Naive thymus-derived CD4-positive, alpha-beta T cell (primary cell): ENCODE measurements at places on chromosomes 7 and 10.

DNA sequence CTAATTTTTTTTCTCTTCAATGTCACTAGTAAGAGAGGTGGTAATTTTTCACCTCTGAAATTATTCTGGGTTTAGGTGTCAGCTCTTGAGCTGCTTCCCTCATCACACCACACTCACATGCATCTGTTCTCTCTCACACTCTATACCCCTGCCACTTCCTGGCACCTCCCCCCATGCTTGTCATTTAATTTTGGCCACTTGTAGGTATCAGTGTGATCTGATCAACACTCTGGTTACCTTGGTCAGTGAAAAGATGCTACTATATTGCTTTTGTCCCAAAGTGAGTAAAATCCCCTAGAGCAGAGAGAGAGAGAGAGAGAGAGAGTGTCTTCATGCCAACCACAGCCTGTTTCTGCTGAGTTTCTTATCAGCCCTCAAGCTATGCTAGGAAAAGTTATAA, 42.5 kb downstream of the STK17A start:
- H3K27ac ChIP-seq: peak overlapping the region; percentile 63
- H3K27me3 ChIP-seq: no peaks in the 10 kb centered on the region
- H3K4me1 ChIP-seq: peaks cover 76% of the 10 kb centered on the region
- H3K4me3 ChIP-seq: no peak overlapping the region

DNA sequence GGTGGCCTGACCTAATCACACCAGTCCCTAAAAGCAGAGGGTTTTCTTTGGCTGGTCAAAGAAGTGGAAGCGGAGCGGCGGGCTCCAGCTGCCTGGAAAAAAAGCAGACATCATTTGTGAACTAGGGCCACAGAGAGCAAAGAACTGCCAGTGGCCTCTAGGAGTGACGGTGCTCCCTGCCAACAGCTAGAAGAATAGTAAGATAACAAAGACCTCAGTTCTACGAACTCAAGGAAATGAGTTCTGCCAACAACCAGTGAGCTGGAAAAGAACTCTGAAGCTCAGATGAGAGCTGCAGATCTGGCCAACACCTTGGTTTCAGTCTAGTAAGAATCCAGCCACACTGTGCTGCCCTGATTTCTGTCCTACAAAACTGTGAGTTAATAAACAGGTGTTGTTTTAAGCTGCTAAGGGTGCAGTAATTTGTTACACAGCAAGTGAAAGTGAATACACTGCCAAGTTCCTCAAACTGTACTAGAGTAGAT, 178.0 kb downstream of the SRPK2 start:
- H3K36me3 ChIP-seq: no peaks in the 10 kb centered on the region
- H3K27ac ChIP-seq: peak overlapping the region; percentile 30
- H3K4me1 ChIP-seq: no peaks in the 10 kb centered on the region
- DNase-seq: no peak
- no peak overlapping the region for H3K4me3 ChIP-seq

DNA sequence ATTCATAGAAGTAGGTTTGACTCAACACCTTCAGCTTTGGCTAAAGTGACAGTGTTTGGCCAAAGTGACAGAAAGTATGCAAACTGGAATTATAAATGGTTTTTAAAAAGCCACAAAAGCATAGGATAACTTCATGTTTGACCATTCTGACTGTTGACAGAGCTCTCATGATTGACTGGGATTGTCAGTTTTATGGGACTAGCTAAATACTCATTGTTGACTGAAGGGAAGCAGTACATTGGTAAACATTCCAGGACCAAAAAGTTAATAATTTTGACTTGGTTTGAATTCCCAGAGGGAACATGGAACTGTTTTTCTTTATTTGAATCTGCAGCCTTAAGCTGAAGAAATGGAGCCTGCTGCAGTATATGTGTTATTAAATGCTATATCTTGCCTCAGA, 84.6 kb upstream of the STEAP4 start:
- H3K27ac ChIP-seq: no peak overlapping the region
- H3K36me3 ChIP-seq: no peaks in the 10 kb centered on the region
- peaks cover 3% of the 10 kb centered on the region for H3K4me1 ChIP-seq
- H3K27me3 ChIP-seq: no peaks in the 10 kb centered on the region
- DNase-seq: no peak
- H3K4me3 ChIP-seq: no peak overlapping the region

GRCh38 chr7:41882256-41882655, 179.4 kb upstream of the INHBA start:
- no peaks in the 10 kb centered on the region for H3K27me3 ChIP-seq
- H3K4me1 ChIP-seq: peaks cover 13% of the 10 kb centered on the region
- DNase-seq: no peak
- H3K4me3 ChIP-seq: peak overlapping the region; percentile 50

GRCh38 chr7:81514546-81514945, 255.3 kb downstream of the HGF start:
- no peak for DNase-seq
- no peak overlapping the region for H3K27ac ChIP-seq

DNA sequence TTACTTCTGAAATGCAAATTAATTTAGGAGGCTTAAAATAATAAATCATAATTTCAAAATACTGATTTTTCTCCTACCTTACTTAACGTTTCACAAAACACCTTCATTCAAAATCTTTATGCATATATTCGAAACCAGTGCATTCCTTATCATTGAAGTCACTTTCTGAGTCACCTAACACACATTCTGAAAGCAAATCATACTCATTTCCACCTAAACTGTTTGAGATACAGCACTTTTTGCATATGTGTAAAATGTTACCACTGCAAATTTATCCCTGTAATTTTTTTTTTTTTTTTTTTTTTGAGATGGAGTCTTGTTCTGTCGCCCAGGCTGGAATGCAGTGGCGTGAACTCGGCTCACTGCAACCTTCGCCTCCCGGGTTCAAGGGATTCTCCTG, 15.7 kb downstream of the PPP3CB start:
- no peak for DNase-seq
- H3K36me3 ChIP-seq: no peaks in the 10 kb centered on the region
- no peak overlapping the region for H3K27ac ChIP-seq

DNA sequence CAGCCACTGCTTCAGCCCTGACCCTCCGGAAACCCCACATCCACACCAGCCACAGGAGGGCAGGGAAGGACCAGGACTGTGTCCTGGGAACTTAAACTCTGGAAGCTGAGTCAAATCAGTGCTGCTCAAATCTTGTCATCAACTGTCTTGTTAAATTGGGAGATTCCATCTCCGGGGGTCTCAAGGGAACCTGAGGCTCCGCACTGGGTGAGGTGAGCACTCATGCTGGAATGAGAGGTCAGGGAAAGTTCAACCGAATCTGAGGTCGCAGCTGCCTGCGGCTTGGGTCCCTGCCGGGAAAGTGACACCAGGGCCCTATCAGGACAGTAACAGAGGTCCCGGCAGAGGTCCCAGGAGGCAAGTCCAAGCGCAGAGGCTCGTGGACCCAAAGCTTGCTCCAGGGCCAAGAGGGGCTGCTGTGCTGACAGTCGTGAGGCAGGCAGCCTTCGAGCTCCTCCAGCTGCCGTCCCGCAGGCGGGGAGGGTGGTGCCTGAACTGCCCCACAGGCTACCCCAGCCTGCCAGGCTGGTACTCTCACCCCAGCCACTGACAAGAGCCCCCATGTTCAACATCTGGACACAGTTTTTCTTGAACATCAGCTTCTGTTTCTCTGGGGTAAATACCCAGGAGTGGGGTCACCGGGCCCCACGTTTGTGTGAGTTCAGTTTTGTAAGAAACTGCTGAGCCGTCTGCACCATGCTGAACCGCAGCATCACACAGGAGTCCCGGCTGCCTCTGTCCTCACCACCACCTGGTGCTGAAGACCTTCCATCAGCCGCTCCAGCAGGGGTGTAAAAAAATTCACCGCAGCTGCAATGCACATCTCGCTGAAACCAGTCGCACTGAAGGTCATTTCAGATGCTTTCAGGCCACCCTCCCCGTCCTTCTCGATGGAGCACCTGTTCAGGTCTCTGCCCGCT, 101.0 kb downstream of the DIP2C start:
- H3K36me3 ChIP-seq: no peaks in the 10 kb centered on the region
- H3K4me1 ChIP-seq: no peaks in the 10 kb centered on the region
- no peak overlapping the region for H3K27ac ChIP-seq
- no peaks in the 10 kb centered on the region for H3K27me3 ChIP-seq
- H3K4me3 ChIP-seq: no peak overlapping the region
- no peak for DNase-seq

DNA sequence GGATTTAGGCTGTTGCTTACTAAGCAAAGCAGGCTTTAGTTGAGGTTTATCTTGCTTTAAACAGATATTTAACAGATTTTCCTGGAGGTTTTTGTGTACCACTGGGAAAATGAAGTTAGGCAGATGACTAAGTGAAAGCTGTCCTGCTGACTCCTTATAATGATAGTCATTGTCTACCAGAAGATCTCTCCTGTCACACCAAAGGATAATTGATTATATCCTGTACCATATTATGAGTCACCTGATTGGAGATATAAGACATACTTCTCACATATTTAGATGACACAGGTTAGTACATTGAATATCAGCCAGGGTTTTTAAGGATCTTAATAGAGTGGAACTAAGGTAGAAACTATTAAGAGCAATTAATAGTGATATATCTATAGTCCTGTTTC, 68.4 kb downstream of the PTEN start:
- H3K27ac ChIP-seq: no peak overlapping the region
- H3K4me3 ChIP-seq: no peak overlapping the region
- no peak for DNase-seq
- peaks cover 12% of the 10 kb centered on the region for H3K4me1 ChIP-seq

- no peak overlapping the region for H3K27ac ChIP-seq
- DNase-seq: no peak
- no peaks in the 10 kb centered on the region for H3K27me3 ChIP-seq
- no peak overlapping the region for H3K4me3 ChIP-seq
- no peaks in the 10 kb centered on the region for H3K4me1 ChIP-seq
- H3K36me3 ChIP-seq: no peaks in the 10 kb centered on the region
Measured at GRCh38 chr7:94062372-94062771, 58.2 kb upstream of the BET1 start.
